Muscle of back (tissue), 13 donors: ENCODE measurements at places on chromosomes 7 and 10. TPM values are rescaled to one million over a fixed set of nuclear protein-coding genes. Genes with fewer than 3 reads are reported as not detected.

Gene RSPH10B2
- 0.40 TPM for polyA plus RNA-seq

GRCh38 chr10:130807721-130808120 lies 503.8 kb downstream of the TCERG1L start:
- DNase-seq, result no peak

GRCh38 chr7:33232632-33233145 lies 103.3 kb downstream of the BBS9 start:
- DNase-seq, result no peak

Gene EPHA1
- 8.8 TPM for polyA plus RNA-seq

DNA sequence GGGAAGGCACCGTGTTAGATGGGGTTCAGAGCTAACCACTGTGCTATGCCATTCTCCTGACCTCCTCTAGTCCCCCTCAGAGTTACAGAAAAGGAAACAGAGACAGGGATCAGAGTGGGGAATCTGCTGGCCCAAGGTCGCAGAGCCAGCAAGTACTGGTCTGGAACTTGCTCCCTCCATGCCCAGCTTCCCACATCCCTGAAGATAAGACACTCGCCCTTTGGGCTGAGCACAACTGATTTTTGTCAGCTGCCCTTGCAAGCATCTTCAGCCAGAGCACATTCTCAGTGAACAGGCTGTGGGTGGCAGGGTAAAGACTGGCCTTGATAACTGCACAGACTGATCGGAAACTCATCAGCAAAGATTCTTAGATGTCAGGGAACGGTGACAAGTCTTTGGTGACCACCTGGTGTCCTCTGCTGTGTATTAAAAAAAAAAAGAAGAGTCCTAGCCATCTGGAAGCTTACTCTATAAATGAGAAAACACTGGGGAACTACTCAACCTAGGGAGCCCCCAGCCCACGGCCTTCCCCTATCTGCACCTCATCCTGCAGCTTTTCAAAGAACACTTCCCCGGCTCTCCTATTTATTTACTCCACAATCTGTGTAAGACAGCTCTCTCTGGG lies 1.3 kb upstream of the SORBS1 start:
- no peak for DNase-seq

GRCh38 chr10:122503886-122504609 lies 42.7 kb downstream of the HTRA1 start:
- no peak for DNase-seq

DNA sequence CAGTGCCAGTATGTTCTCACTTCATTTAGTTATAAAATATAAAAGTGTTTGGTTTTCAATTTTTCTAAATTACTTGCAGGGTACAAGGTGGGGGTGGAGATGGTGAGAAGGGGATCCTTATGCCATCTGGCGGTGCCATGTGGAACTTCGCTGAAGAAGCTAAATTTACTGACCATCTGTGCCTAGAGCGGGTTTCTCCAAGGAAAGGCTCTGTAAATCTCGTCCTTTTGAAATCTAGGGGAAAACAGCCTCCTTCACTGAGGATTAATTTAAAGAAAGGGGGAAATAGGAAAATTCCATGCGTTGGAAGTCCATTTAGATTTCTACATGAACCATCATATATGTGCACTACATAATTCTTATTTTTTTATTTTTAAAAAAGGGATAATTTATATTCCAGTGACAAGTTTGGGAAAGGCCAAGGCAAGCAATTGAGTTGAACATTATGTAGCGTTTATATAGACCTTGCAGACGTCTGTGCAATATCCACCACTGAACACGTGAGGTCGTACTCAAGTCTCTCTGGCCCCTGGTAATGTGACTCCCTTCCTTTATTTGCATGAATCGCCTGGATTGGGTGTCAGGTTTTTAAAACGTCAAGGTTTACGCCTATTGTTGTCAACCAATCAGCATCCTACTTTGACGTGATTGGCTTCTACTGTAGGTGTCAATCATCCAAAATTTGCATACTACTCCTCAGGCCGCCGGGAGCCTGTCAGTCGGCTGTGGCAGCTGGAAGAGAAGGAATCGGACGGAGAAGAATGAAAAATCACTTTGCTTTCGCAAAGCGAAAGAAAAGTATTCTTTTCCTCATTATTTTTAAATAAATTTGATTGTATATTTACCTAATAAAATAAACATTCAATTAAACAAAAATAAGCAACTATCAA lies 297.1 kb upstream of the NFE2L3 start:
- peak; percentile 96 for DNase-seq

DNA sequence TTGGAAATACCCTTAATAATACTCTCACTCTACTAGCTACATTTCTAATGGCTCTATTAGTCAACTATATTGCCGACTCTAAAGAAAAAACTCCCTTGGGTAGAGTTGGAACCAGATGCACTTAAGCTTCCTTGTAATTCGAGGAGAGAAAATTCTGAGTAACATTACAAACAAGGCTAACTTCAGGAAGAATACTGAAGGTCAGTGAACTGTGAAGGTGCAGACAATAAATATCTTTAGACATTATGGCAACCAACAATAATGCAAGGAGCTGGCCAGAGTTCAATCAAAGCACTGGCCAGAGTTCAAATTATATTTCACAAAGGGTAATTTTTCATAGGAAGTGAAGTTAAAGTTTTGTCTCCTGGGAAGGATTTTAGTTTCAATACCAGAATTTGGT lies 40.7 kb upstream of the MRLN start:
- no peak for DNase-seq

GRCh38 chr10:4373098-4373497 lies 452.9 kb upstream of the AKR1E2 start:
- DNase-seq, result no peak

DNA sequence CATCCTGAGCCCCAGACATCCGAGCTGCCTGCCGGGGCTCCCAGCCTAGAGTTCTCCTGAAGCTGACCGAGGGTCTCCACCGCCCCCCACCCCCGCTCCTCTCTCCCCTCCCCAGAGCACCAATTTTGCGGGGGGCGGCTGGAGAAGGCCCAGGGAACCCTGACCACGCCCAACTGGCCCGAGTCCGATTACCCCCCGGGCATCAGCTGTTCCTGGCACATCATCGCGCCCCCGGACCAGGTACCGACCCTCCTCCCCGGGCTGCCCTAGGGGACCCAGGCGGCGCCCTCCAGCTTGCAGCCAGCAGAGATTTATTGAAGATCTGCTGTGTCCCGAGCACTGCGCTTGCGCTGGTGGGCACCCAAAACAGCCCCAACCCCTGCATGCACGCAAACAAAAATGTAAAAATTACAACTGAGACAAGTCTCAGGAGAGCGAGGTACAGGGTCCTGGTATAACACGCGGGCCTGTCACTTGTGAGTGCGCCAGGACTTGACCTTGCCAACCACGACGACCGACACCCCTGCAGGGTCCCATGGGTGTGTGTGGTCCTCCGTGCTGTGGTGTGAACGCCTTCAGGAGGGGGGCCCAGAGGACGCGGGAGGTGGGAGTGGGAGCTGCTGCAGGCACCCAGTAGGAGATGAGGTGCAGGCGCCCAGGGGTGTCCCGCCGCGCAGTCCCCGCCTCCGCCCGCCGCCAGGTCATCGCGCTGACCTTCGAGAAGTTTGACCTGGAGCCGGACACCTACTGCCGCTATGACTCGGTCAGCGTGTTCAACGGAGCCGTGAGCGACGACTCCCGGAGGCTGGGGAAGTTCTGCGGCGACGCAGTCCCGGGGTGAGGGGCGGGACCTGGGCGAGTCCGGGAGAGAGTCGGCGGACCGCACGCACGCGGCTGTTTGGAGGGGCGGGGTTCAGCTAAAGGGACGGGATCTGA lies 3.1 kb downstream of the PCOLCE start:
- DNase-seq, result no peak

Gene SHTN1
- 10.7 TPM for polyA plus RNA-seq

DNA sequence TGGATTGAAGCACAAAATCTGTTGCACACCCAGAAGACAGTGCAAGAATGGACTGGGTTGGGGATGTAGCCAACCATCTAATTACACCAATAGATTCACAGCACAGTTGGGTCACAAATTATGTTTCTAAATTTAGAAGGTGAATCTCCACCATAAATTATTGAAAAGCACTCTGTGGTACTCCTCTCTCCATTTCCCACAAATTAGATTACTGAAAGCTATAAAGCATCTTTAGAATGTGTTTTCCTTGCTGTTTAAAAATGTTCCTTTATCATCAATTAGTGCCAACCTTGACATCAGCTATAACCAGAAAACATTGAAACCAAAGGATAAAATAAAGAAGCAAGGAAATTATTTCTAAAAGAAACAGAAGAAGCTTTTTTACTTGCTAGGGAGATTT lies 39.9 kb upstream of the HDAC9 start:
- no peak for DNase-seq

Gene GARIN1A
- polyA plus RNA-seq, result 0.86 TPM

- no peak for DNase-seq
These were observed 50.6 kb downstream of the IRF5 start for GRCh38 chr7:128988372-128988771.

Gene EPHB6
- polyA plus RNA-seq, result 12.7 TPM

DNA sequence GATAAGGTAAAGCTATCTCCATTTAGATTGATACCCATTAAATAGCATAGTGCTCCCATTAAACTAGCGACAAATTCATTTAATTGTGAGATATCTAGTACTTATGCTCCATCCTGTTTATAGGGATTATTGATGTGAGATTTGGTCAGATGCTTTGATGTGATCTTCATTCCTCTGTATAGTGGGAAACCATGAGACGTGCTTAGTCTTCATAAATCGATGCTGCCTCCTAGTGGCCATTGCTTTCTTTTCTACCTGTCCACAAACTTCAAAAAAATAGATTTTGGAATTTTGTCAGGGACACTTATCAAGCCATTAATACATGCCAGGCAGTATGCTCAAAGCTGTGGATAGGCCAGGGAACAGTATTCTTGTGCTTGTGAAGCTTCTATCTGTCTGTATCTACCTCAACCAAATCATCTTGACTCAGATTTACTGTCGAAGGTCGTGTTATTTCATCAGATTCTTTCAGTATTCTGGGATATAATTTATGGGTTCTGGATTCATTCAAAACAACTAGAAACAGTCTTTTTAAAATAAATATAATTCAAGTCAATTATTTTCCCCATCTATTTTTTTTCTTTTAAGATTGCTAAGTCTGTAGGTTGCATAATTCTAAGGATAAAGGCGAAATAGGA lies 12.0 kb downstream of the LSM8 start:
- peak; percentile 63 for DNase-seq

- DNase-seq, result peak; percentile 19
These were observed 60.0 kb upstream of the KLF14 start for GRCh38 chr7:130793855-130794618.

- no peak for DNase-seq
These were observed 264.1 kb downstream of the BICC1 start for GRCh38 chr10:58776568-58777318.

GRCh38 chr7:26144184-26145080 lies 7.6 kb upstream of the NFE2L3 start:
- DNase-seq, result no peak

Gene MMP21
- polyA plus RNA-seq, result 0.25 TPM

GRCh38 chr7:155995183-155995612 lies 182.9 kb upstream of the SHH start:
- no peak for DNase-seq

DNA sequence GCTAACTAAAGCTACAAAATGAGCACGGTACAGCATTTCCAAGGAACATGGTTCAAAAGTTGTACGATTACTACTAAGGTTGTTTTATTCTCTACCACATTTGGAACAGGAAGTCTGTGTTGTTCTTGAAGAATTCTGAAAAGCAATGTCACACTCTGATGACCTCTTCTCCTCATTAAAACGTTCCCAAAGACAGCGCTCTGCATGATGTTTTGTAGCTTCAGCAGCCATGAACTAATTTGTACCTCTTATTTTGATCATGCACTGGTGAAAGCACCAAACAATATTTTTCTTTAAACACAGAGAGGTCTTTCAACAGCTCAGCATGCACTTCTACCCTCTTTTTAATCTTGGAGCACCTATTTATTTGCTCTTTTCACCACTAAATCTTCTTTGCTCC lies 75.0 kb upstream of the TES start:
- no peak for DNase-seq

- DNase-seq, result no peak
These were observed 345.5 kb downstream of the REEP3 start for GRCh38 chr10:63866747-63867140.

DNA sequence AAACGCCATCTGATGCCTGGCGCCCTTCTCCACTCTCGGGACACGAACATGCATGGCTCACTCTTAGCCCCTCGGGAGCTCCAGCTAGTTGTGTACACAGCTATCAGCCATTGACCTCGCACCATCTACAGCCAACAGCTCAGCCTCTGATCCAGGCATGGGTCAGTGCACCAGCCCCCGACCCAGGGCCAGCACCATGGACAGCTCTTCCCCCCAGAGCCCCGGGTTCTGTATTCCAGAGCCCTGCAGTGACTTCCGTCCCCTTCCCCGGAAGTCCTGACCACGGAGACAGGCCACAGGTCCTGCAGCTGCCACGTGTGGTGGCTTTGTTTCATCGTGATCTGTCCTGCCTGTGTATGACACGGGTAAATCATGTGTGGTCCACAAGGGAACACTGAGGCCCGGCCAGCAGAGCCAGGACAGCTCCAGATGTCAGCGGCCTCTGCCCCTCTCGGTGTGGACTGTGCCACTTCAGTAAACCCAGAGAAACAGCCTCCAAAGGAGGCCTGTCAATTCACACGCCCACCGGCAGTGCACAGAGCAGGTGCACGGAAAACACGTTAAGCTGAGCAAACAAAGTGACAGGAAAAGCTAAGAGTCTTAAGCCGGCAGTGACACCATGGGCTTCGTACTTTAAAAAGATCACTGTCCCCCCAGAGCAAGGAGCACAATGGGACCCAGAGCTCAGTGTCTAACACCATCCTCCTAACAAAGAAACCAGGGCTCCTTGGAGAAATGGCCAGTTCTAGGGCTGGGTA lies 13.0 kb downstream of the STK32C start:
- no peak for DNase-seq

DNA sequence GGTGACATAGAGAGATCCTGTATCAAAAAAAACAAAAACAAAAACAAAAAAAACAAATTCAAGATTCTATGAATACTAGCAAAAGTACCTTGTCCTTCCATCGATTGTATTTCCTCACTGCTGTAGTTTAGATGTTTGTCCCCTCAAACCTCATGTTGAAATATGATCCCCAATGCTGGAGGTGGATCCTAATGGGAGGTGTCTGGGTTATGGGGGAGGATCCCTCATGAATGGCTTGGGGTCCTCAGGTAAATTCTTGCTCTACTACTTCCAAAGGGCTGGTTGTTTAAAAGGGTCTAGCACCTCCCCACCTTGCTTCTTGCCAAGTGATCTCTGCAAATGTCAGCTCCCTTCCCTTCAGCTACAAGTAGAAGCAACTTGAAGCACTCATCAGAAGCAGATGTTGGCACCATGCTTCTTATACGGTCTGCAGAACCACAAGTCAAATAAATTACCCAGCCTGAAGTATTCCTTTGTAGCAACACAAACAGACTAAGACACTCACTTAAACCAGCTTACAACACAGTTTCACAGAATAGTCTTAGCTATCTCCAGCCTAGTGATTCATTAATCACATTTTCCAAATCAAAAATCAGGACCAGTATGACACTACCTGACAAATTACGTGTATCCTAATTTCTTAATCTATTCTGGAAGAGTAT lies 20.7 kb downstream of the ABI1 start:
- DNase-seq, result peak; percentile 13

Gene PTF1A
- polyA plus RNA-seq, result not detected
